CD8-positive, alpha-beta memory T cell (primary cell): ENCODE measurements at places on chromosomes 11 and 22. TPM values are rescaled to one million over a fixed set of nuclear protein-coding genes. Genes with fewer than 3 reads are reported as not detected.

IL17REL gene
- 0.29 TPM for total RNA-seq

HDAC10 gene
- total RNA-seq = 42.5 TPM

HPS4 gene
- 36.8 TPM for total RNA-seq

SLC22A6 gene
- total RNA-seq = not detected

PRR33 gene
- not detected for total RNA-seq

ZNF214 gene
- total RNA-seq = not detected

KRTAP5-9 gene
- not detected for total RNA-seq

PKDREJ gene
- total RNA-seq = not detected
